Activated CD8-positive, alpha-beta memory T cell treated with anti-CD3 and anti-CD28 coated beads for 4 hours (primary cell): ENCODE measurements at places on chromosomes 4 and X.
A peak's percentile ranks its signal among the peaks of the same experiment; 100 is the strongest.

DNA sequence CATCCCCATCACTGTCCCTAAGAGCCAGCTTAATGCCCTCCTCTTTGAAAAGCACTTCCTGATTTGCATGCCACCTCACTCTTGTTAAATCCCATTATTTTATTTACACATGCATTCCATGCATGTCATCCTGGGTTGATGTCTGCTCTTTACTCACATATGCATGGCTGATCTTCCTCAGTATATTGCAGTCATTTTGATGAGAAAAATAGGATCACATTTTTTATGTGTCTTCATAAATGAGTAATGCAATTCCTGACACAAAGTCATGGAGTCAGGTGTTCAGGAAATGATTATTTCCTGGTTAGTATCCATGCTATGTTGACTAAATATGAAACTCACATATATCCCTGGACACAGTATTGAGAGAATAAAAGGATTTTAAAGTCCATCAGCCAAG lies 204.7 kb downstream of the SLIT2 start:
- no peak for DNase-seq

DNA sequence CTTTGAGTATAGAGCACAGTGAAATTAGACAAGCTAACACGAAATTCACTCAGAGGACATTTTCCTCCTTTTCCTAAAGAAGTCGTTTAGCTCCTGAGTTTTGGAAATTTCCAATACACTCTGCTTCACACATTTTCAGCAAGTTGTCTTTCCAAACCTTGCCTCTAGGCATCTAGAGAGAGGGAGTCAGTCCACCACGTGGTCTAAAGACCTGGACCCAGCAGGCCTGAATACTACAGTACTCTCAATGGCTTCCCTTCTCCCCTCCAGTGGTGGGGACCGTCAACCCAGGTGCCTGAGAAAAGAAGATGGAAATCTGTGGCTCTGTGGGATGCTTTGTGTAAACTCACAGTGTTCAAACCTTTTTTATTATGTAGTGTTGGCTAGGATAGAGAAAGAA lies 13.9 kb upstream of the SCML2 start:
- DNase-seq, result no peak

- no peak for DNase-seq
Measured at GRCh38 chr4:54727346-54727745, 69.6 kb downstream of the KIT start.

GRCh38 chr4:163195247-163195765 lies 28.6 kb upstream of the NAF1 start:
- no peak for DNase-seq

GRCh38 chr4:121989715-121990114 lies 37.9 kb upstream of the TRPC3 start:
- DNase-seq, result no peak

- peak; percentile 94 for DNase-seq
Measured at GRCh38 chr4:139295206-139295941, 5.9 kb upstream of the NAA15 start.

DNA sequence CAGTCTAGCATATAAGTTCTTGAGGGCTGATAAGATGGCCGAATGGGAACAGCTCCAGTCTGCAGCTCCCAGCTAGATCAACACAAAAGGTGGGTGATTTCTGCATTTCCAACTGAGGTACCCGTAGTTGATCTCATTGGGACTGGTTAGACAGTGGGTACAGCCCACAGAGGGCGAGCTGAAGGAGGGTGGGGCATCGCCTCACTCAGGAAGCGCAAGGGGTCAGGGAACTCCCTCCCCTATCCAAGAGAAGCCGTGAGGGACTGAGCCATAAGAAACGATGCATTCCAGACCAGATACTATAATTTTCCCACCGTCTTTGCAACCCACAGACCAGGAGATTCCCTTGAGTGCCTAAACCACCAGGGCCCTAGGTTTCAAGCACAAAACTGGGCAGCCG lies 109.0 kb downstream of the RPS6KA6 start:
- DNase-seq, result no peak

GRCh38 chr4:67438975-67439374 lies 106.3 kb downstream of the CENPC start:
- DNase-seq, result no peak
